ENCODE measurements at places on chromosomes 1 and 21. TPM values are rescaled to one million over a fixed set of nuclear protein-coding genes. Genes with fewer than 3 reads are reported as not detected.

RXFP4 gene
- total RNA-seq, result not detected

SHISAL2A gene
- not detected for total RNA-seq

CTH gene
- total RNA-seq, result 6.6 TPM

MX1 gene
- 6.6 TPM for total RNA-seq

SLC19A2 gene
- 23.5 TPM for total RNA-seq

All from parietal lobe (tissue), 2 donors.